ENCODE measurements at places on chromosomes 7 and 10.
A peak's percentile ranks its signal among the peaks of the same experiment; 100 is the strongest.

DNA sequence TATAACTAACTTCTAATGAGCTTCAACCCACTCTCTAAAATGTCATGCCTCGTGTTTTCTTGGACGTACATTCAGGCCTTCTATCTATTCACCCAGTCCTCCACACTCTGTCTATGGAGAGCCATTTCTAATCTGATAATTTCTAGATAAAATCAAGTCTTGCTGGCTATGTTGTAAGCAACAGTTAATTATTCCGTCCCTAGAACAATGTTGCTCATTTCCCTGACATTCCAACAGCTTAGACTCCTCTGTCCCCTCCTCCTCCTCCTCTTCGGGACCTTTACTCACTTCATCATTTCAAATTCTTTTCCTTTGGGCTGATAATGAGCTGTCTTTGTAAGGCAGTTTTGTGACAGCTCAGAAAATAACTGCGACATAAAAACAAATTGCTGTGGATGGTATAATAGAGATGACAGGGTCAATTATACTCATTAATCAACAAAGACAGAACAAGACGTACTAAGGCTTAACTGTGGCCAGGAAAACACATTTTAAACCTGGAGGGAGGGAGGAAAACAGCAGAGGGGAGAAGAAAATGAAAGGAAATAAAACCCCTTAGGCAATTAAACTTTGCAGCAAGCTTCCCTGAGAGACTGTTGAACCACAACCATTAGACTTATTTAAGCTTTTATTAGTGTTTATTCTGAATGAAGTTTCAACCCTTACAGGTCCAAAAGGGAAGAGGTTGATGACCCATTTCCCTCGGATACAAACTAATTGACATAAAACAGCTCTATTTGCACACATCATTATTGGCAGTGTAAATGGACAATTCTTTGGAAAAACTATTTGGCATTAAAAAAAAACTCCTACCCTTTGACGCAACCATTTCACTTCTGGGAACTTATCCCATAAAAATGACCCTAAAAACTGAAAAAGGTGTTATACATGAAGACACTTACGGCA, 179.1 kb downstream of the SFMBT2 start:
- DNase-seq = no peak

DNA sequence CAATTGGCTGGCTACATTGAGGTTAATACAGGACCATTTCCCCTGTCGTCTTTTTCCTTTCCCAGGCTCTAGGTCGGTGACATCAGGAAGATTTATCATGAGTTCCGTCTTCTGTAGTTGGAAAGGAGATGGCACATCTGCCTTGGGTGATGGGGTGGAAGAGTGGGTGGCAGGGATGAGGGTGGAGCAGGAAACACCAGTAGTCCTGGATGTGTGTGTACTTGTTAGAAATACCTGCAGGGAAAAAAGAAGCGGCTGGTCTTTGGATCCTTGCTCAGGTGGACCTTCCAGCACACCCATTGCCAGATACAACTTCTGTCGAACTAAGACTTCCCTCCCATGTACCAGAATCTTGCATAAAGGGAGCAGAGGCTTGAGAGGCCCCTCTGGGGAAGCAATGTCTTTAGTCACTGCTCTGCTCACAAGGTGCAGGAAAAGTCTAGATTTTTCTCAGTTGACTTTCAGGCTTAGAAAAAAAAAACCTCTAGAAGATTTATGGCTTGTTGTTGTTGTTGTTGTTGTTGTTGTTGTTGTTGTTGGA, 516.8 kb upstream of the GALNT17 start:
- DNase-seq = no peak

DNA sequence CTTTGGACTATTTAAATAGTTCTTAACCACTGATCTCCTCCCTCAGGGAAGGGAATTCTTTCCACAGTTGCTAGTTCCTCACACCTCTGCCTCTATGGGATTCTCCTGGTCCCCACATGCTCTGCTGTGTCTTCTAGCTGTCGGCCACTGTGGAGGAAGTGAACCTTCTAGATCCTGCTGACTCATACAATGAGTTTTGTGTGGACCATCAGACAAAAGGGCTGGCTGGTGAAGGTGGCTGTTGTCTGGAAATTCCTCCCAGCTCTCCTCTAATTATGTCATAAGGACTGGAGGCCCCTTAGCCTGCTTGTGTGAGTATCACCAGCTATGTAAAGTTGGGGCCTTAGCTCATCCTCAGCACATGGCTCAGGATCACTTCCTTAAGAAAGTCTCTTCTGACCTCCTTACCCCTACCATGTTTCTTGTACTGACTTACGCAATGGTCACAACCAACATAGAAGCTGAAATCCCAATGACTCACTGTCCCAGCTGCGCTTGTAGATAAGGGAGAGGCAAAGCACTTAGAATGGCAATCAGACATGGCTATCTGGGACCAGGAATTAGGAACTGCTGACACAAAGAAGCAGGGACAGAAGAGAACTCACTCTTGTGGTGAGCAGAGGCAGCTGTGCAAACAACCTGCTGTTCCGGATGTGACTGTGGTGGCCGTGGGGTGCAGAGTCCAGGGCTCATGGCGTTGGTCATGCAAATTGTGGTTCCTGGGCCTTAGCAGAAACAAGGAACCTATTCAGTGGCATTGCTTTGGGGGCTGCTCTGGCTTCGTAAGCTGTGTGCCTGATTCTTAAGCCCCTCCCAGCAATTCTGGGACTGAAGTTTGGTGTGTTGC, 2.5 kb upstream of the MACC1 start:
- DNase-seq = peak; percentile 23

- DNase-seq = no peak
These were observed 1.8 kb downstream of the LRMDA start for GRCh38 chr10:75433216-75433615.

GRCh38 chr7:103076764-103077163, 1.8 kb downstream of the ARMC10 start:
- no peak for DNase-seq

DNA sequence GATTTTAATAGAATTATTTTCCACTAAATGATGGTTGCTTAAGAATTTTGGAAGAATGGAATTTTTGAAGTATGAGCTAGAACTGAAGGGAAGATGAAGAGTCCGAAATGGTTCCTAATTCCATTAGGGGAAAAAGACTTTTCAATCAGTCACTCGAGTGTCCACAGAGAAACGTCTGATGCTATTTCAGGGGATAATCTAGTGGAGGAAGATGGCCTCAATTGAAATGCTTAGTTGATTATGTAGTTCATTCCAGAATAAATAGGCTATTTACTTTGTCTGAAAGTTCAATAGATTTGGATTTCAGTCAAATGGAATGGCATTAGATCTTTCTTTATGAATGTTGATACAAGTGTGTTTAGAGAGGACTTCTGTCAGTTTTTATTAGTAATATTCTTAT, 365.4 kb downstream of the NRG3 start:
- DNase-seq = no peak

DNA sequence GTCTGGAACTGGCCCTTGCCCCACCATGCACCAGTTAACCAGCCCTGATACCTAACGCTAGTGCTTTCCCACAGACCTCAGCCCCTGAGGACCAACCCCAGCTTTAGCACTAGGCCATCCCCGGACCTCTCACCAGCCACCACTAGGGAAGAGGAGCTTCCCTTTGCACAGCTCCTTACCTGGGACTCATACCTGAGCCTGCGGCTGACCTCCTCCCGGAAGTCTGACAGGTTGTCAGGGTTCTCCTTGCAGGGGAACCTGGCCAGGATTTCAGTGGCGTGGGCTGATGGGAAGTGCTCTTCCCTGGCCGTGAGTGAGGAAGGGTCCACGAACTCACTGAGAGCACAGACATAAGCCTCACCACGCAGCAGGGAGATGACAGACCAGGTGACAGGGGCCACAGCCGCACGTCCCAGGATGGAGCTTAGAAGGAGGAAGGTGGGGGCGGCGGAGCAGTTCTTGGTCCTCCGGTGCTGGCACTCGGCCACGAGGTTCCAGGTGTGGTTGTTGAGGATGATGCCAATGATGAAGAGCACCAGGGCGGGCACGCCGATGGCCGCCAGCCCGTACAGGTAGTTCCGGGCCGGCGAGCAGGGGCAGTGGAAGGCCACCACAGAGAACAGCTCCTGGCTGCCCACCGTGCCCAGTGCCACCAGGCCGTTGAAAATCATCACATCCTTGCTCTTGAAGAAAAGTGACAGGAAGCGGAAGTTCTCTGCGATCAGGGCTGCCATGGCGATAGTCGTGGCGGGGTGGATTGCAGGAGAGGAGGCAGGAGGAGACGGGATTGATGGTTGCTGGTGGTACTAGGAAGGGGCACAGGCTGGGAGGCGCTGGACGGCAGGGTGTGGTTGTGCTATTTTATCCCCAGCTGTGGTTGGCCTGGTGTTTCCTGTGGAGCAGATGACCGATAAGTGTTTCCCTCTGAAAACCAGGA, 2.7 kb downstream of the CALHM2 start:
- no peak for DNase-seq

- DNase-seq = no peak
These were observed 127.5 kb downstream of the TES start for GRCh38 chr7:116337800-116338199.

DNA sequence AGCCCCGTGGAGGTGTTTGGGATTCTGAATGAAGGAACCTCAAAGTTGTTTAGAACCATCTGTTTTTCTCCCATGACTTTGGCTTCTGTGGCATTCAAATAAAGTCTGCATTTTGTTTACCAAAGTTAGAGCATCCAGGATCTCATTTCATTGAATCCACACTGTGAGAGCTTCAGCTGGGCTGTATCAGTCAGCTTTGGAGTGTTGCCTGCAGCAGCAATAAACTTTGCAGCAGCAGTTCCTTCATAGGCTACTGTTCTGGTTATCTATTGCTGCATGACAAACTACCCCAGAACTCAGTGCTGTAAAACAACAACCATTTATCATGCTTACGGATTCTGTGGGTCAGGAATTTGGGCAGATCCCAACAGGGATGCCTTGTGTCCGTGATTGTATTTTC, 1575.2 kb upstream of the LRRTM3 start:
- no peak for DNase-seq

DNA sequence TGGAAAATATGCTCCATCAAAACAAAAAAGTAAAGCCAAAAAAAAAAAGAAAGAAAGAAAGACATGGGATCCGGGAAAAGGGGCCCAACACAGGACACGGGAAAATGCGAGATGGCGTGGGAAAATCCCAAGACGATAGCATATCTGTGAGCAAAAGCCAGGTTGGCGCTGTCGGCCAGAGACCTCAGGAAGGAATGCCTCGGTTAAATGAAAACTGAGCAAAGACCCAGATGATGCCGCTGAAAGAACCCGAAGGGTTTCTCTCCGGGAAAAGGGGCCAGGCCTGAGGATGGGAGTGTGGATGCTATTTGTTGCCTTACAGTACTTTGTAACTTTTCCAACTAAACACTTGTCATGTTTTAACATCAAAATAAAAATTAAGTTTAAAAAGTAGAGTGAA, 49.5 kb upstream of the PPP2R2D start:
- no peak for DNase-seq

DNA sequence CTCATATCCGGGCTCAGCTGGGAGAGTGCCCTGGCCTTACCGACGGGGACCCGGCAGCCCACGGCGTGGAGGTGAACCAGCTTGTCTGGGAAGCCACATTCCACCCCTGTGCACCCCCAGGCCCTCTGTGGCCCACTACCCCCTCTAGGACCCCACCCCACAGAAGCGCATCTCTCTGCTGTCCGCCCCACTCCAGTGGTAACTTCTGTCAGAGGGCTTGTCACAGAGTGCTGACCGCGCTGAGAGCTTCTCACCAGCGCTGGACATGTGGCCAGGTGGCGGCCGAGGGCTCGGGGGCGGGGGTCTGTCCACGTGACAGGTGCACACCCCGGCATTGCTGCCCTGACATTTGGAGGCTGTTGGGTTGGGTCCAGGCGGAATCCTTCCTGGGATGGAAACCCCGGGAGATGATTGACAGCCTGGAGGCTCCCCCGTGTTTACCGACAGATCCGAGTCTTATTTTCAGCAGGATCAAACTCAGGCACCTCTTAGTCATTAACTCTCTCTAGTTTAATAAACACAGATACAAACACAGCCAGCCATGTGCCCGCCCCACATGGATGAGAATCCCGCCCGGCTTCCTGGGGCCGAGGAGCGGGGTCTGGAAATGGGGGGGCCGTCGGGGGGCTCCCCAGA, 5.1 kb downstream of the ELFN1 start:
- no peak for DNase-seq

GRCh38 chr7:129728875-129729467, 117.5 kb downstream of the NRF1 start:
- DNase-seq = no peak

- no peak for DNase-seq
These were observed 212.3 kb downstream of the FANK1 start for GRCh38 chr10:126108693-126109092.

DNA sequence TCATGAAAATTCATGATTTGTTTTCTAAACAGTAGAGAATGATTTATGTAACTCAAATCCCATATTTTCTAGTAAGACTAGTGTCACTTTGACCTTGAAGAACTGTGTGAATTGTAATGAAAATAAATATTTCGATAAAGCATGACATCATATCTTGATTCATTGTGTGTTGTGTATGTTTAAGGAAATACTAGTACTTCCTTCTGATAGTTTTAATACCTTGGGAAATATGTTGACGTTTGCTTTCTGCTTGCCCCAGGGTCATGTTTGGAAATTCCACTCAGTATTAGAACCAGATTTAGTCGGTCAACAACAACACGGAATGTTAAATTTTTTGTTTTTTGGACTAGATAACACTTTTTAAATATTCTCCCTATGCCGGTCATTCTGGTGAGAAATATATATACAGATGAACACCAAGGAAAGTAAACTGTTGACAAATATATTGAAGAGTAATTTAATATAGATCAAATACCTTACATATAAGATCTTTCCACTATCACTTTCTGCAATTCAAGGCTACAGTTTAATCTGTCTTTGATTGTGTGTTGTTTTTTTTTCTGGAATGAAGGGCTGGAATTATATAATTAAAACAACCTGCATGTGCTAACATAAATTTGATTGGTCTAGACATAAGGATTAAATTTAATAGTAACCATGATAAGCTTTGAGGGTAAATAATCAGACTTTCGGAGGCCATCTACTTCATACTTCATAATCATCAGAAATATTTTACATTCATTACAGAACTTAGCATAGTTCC, 126.2 kb downstream of the MDFIC start:
- no peak for DNase-seq

GRCh38 chr7:127927348-127927696, 103.9 kb downstream of the LRRC4 start:
- no peak for DNase-seq

- no peak for DNase-seq
These were observed 242.5 kb upstream of the TMEM229A start for GRCh38 chr7:124275411-124275810.

- DNase-seq = no peak
These were observed 45.5 kb downstream of the INSIG1 start for GRCh38 chr7:155343150-155343549.

GRCh38 chr10:49140304-49141177, 6.7 kb upstream of the FAM170B start:
- DNase-seq = no peak

- no peak for DNase-seq
These were observed 31.8 kb upstream of the JCAD start for GRCh38 chr10:30091136-30091535.

GRCh38 chr7:324011-324410, 34.0 kb downstream of the FOXL3 start:
- no peak for DNase-seq

- DNase-seq = no peak
These were observed 117.6 kb upstream of the PDLIM1 start for GRCh38 chr10:95408148-95408960.

GRCh38 chr10:114982989-114983388, 45.0 kb downstream of the TRUB1 start:
- no peak for DNase-seq

All from CD4-positive, alpha-beta T cell treated with Interleukin-4 for 4 hours (primary cell).